Esophagus (tissue), 2 donors: ENCODE measurements at places on chromosomes 16 and 17. TPM values are rescaled to one million over a fixed set of nuclear protein-coding genes. Genes with fewer than 3 reads are reported as not detected.

The IL34 gene
- 22.9 TPM for polyA plus RNA-seq

The DNAAF1 gene
- 0.39 TPM for polyA plus RNA-seq

The TCAP gene
- 0.88 TPM for polyA plus RNA-seq

The TAC4 gene
- polyA plus RNA-seq, result not detected

The SPIRE2 gene
- polyA plus RNA-seq, result 3.6 TPM

The NACA2 gene
- 0.19 TPM for polyA plus RNA-seq
